ENCODE measurements at places on chromosomes 1 and 21.

DNA sequence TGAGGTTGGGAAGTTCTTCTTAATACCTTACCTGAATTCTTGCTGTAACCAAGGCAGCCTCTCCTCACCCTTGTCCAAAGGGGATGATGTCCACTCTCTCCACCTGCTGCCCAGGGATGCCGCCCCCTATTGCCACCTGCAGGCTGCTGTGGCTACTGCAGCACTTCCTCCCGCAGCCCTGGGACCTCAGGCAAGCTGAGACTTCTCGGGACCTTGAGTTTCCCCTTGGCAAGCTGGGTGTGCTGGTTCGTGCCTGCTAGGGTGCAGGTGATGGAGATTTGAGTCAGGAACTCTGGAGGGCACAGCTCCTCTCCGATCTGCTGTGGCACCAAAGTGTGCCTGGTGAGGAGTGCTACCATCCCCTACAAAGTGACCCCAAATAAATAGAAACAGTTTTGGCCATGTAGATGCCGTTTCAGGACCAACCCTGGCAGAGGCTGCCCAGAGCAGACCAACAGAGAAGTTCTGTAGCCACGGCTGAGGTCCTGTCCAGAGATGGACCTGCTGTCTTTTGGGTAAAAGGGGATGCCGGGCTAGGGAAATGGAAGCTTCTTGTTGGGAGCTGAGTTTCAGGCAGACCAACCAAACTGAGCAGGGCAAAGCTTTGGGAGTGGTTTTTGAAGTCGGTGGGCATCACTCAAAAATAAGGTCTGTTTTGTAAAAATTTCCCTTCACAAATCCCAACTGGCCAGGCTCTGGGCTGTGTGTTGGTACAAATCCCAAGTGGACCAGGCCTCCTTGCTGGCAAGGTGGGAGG lies 31.7 kb downstream of the RUNX3 start:
- DNase-seq = no peak

- no peak for DNase-seq
Observed at GRCh38 chr1:246216906-246217305, 290.2 kb downstream of the SMYD3 start.

- no peak for DNase-seq
Observed at GRCh38 chr21:35460441-35460840, 411.3 kb upstream of the RUNX1 start.

GRCh38 chr1:65489481-65489880 lies 69.0 kb downstream of the LEPR start:
- no peak for DNase-seq

- DNase-seq = peak; percentile 68
Observed at GRCh38 chr1:201025571-201026002, 2.1 kb upstream of the KIF21B start.

DNA sequence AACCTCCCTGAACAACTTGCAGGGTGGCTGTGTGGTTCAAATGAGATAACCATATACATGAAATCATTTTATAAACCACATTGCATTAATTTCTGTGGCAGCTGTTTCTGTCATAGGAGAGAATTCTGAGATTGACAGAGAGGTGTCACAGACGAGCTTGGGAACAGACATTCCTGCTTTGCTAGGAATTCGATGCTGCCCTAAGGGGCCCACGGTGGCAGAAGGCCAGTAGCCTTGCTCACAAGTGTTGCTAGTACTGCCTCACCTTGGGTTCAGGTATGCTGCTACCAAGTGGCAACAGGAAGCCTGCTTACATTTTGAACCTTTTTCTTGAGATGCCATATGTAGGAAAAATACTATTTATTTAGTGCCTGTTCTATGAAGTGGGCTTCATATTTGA lies 13.4 kb downstream of the KCNA10 start:
- DNase-seq = no peak

DNA sequence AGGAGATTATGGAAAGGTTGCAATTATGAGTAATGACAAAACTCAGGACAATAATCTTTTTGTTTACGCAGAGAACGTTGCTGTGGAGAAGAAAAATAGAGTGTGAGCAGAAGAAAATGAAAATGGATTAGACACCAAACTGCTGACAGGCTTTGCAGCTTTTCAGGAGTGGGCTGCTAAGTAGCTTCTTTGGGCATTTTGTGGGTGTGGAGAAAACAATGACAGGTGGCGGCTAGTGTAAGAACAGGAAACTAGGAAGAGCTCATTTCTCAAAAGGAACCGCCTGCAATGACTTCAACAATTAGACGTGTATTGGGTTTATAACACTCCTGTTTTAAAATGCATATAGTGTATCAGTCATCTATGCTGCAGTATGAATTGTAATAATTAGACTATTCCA lies 18.3 kb upstream of the PALMD start:
- no peak for DNase-seq

DNA sequence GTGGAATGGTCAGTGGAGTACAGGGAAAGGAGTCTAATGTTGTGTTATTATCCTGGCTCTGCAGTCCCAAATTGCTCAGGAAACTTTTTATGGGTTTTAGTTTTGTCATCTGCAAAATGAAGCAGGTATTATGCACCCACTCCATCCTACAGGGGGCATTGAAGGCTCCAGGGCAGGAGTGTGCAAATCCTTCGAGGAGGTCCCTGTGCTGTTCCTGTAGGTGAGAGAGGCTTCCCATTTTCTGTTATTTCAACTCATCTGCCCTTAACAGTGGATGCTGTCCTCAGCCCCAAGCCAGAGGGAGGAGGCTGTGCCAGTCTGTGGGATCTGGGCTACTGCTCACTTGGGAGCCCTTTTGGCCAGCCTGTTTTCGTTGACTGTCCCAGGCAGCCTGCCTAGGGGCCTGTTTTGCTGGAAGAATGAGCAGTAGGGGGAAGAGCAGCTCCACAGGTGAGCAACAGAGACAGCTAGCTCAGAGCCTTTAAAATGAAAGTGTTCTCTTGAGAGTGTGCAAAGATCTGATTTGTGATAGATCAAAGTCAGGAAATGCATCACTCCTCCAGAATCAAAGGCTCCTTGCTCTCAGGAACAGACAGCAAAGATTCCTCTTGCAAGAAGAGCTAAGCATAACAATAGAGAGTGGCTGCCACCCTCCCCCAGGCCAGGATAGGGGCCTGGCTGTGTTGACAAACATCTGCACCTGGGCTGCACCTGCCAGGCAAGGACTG lies 317.6 kb upstream of the PROX1 start:
- DNase-seq = no peak

GRCh38 chr1:4063516-4063915 lies 163.4 kb upstream of the C1orf174 start:
- DNase-seq = no peak

DNA sequence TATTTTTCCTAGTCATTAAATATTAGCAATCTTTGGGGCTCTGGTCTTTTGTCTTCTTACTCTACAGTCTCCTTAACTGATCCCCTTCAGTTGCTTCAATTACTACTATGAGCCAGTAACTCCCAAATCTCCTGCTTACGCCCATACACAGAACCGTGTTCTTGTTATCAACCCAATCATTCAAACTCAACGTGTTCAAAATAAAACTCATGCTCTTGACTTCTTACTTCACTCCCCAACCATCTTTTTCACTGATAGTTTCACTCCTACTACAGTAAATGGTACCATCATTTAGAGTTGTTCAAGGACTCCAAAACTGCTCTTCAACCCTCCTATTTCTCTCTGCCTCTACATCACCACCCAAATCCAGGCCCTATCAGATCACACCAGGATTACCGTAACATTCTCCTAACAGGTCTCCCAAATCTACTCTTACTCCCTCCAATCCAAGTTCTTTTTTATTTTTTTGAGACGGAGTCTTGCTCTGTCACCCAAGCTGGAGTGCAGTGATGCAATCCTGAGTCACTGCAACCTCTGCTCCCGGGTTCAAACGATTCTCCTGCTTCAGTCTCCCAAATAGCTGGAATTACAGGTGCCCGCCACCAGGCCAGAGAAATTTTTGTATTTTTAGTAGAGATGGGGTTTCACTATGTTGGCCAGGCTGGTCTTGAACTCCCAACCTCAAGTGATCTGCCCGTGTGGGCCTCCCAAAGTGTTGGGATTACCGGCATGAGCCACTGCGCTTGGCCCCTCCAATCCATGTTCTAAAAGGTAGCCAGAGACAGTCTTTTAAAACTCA lies 3.0 kb downstream of the YARS1 start:
- DNase-seq = peak; percentile 16

DNA sequence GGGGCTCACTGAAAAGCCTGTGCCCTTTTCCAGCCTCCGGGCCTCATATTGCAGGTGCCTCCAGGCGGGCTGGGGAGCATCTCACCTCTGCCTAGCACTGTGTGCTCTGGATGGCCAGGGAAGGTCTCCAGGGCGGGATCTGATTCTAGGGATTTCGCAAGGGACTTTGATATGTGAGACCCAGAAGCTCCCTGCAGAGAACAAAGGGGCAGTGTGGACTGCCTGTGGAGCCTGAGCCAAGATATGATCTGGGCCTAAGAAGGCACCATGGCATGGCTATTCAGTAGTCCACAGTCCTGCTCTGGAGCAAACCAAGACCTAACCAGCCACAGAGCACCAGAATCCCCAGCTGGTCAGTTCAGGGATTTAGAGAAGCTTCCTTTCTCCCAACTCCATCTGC lies 157.2 kb downstream of the ST6GALNAC5 start:
- no peak for DNase-seq

- DNase-seq = no peak
Observed at GRCh38 chr1:179066471-179066870, 15.4 kb upstream of the TOR3A start.

GRCh38 chr1:90558126-90558525 lies 159.0 kb downstream of the BARHL2 start:
- no peak for DNase-seq

GRCh38 chr1:29719253-29719652 lies 482.9 kb downstream of the PTPRU start:
- DNase-seq = peak; percentile 81

GRCh38 chr1:178192686-178193085 lies 98.8 kb downstream of the RASAL2 start:
- peak; percentile 51 for DNase-seq

All from fibroblast of upper back skin (primary cell).